ENCODE measurements at places on chromosomes 5 and 9. TPM values are rescaled to one million over a fixed set of nuclear protein-coding genes. Genes with fewer than 3 reads are reported as not detected.

- DNase-seq = no peak
Observed at GRCh38 chr9:33186457-33187168, 19.5 kb upstream of the B4GALT1 start.

- DNase-seq = peak; percentile 44
Observed at GRCh38 chr5:36777105-36777757, 99.3 kb upstream of the NIPBL start.

GRCh38 chr5:174313615-174314014 is 268.1 kb downstream of the NSG2 start:
- DNase-seq = no peak

GRCh38 chr5:62977661-62978060 is 399.0 kb downstream of the LRRC70 start:
- DNase-seq = no peak

GRCh38 chr9:112315331-112316257 is 17.8 kb downstream of the PTBP3 start:
- DNase-seq = no peak

GRCh38 chr9:34551751-34552605 is 29.2 kb upstream of the ENHO start:
- DNase-seq = no peak

- peak; percentile 88 for DNase-seq
Observed at GRCh38 chr9:123364241-123364824, 8.3 kb downstream of the CRB2 start.

- DNase-seq = no peak
Observed at GRCh38 chr9:137320555-137321384, 18.7 kb upstream of the NRARP start.

DNA sequence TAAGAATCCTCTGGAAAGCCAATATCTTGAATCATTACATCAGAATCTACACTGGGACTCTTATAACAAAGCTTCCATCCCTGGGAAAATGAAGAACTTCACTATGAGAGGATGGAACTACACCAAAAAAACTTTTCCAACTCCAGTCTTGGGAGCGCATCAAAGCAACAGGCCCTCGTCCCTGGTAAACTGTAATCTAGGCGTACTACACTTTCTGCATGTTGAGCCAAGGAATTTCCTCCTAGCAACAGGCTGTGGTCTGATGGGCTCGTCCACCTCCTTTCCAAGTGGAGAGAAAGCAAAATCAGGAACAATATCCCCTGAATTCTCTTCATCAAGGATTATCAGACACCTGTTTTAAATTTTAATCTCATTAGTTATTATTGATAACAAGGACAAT is 94.1 kb downstream of the NFIB start:
- DNase-seq = peak; percentile 31

DNA sequence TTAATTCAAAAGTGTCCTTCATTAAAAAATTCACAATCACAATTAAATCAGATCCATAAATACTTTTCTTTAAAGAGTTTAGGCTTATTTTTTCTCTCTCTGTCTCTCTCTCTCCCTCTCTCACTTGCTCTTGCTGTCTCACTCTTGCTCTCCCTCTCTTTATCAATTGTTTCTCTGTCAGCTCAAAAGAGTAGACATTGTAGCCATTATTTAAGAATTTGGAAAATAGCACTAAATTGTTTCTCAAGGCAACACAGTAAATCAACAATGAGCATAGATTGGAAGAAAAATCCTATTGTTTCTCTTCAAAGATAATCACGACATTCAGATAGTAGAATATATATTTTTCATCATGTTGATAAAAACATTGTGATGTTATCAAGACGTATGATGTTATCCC is 1114.0 kb downstream of the PTPRD start:
- no peak for DNase-seq

GRCh38 chr9:125908966-125909365 is 161.8 kb downstream of the PBX3 start:
- no peak for DNase-seq

- DNase-seq = peak; percentile 56
Observed at GRCh38 chr9:18208166-18209059, 265.5 kb upstream of the ADAMTSL1 start.

DNA sequence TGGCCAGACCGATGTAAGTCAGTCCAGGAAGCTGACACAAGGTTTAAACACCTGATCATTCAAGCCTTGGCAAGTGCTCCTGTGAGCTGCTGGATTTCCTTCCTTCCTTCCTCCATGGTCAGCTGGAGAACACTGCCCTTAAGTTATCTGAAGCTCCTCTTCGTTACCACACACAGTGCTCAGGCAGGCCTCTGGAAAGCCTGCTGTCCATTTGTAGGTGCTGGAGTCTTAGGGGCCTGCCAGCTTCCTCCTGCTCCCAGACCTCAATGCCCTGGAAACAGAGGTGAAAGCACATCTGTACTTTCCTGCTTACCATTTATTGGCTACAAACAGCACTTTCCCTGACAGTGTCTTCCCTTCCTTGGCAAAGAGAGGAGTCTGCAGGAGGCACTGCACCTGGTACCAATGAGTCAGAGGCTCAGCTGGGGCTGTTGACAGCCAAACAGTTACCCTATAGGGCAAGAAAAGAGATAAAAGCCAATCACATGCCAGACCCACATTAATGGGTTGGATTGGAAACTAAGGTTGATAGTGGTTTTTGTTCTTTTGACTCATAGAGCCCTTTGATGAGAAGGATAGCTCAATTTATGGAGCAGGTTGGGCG is 72.6 kb upstream of the PUM3 start:
- no peak for DNase-seq

DNA sequence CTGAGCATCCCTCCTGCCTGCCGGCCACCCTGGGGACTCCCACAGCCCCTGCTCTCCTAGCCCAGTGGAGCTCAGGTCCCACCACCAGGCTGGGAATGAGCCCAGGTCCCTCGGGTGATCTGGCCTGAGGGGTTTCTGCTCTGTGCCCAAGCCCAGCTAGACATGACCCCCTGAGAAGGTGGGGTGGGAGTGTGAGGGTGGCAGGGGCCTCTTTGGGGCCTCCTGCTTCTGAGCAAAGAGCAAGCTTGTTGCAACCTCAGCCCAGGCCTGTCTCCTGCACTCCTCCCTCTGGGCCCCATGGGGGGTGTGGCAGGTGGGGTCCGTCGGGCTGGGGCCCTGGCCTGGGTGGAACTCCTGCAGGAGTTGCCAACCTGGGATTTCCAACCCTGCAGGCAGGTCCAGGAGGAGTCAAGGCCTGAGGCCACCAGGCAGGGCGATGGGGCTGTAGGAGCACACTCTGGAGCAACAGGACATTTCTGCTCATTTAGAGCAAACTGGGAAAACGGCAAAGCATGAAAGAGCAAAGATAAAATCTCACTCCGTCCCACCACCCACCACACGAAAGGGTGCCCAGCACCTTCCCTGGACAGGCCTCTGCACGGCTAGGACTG is 11.4 kb upstream of the NRARP start:
- DNase-seq = no peak

GRCh38 chr5:29547236-29547865 is 1646.1 kb upstream of the CDH6 start:
- DNase-seq = no peak

DNA sequence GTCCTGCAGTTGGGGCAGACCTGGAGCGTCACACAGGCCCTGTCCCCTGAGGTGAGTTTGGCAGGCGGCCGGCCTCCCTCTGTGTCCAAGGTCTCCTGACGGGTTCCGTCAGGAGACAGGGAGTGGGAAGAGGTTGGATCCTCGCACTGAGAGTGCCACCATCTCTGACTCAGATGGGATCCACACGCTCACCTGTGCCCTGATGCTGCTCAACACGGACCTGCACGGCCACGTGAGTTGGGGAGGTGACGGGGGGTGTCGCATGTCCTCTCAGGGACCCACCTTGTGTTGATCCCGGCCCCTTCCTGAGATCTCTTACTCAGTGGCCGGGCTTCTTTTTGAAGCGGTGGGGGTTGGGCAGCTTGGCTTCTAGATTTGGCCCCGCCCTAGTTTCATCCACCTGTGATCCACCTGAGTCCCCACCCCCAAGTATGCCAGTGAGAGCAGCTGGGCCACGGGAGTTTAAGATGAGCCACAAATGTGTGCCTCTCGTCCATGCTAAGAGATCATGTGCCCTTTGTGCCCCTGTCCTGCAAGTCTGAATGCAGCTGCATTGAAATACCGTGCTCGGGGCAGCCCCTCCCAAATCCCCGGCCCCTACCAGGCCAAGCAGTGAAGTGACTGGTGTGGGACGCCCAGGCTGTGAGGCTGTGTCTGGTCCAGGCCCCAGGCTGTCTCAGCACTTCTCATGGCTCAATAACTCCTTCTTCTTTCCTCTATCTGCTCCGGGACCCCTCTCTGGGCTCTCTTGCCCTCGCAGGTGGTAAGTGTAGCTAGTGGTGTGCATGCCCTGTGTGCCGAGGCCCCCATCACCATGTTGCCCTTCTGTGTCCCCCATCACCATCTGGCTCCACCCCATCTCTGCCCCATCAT is 27.2 kb downstream of the PSD2 start:
- DNase-seq = no peak

- DNase-seq = peak; percentile 47
Observed at GRCh38 chr5:11182441-11183080, 421.5 kb upstream of the DAP start.

GRCh38 chr5:90473396-90474234 is 956 bp downstream of the MBLAC2 start:
- DNase-seq = peak; percentile 27

GRCh38 chr5:145104106-145104505 is 731.0 kb downstream of the PRELID2 start:
- no peak for DNase-seq

DNA sequence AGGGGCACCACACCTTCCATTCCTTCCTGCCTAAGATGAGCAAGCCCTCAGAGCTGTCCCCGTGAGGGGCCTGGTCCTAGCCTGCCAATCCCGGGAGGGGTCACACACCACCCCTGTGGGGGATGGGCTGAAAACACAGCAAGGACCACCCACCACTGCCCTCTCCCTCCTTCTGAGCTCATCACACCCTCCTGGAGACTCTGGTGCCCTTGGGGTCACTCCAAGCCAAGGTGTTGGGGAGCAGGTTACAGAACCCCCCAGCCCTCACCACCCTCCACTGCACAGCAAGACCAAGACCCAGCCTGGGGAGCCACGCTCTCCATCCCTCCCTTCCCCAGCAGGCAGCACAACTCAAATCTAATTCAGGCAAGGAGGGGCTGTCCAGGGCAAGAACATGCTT is 60.5 kb upstream of the PPP1R26 start:
- no peak for DNase-seq

GRCh38 chr9:95778957-95779356 is 96.5 kb upstream of the ERCC6L2 start:
- peak; percentile 93 for DNase-seq

DNA sequence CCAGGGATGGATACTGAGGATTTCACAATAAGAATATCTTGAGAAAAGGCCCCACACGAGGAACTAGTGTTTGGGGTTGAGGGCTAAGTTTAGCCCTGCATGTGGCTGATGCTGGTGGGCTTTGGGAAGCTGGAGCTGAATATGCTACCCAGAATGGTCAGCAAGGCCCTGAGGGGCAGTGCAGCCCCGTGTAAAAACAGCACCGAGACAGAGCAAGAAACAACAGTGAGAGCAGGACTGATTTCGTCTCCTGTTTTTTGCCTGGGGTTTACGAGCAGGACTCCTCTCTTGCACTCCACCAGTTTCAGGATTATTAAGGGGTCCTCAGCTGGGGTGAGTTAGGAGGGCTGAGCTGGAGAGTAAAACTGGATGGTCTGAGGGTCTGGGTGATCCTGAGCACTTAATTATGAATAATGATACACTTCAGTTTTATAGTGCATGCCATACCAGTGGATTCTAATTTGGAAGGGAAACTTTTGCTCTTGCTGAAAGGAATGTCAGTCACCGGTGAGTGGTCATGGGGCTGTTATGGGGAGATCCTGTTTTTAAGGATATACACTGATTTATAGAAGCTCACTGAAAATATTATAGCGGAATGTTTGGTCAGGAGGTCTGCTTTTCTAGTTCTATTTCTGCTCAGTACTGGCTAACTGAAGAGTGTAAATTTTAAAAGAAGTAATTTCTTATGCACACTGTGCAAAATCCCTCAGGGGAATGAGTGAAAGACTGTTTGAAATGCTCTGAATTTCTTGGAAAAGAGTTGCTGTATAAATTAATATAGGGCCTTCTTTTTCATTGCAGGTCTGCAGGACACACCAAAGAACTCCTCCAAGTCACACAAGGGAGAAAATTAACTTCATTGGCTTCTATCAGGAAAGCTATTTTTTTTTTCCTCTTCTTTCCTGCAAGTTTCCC is 42.7 kb upstream of the NFIB start:
- DNase-seq = no peak

- DNase-seq = peak; percentile 52
Observed at GRCh38 chr5:122332599-122333555, 20.8 kb downstream of the SNCAIP start.

DNA sequence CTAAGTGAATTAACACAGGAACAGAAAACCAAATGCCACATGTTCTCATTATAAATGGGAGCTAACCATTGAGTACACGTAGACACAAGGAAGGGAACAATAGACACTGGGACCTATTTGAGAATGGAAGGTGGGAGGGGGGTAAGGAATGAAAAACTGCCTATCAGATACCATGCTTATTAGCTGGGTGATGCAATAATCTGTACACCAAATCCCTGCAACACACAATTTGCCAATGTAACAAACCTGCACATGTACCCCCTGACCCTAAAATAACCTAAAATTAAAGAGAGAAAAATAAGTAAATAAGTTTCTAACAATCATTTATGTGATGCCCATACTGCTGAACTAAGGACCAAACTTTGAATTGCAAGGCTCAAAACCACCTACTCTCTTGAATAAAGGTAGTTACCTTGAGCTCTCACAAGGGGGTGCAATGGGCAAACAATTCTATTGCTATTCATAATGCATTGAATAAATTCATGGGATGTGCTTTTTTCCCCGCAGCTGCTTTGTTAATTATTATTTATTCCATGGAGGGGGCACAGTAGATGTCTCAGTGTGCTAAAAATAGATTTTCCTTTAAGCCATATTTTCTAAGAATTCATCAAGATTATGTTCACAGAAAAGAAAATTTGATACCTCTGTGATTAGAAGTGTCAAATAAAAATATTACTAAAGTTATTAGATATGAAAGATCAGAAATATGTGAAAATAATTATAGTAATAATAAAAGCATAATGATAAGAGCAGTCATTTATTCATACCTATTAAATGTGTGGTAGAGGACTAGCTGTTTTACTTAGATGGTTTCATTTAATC is 76.2 kb upstream of the PTPN3 start:
- DNase-seq = peak; percentile 71

GRCh38 chr9:79581794-79582193 is 10.0 kb downstream of the TLE4 start:
- DNase-seq = peak; percentile 76

- peak; percentile 10 for DNase-seq
Observed at GRCh38 chr9:8477450-8477849, 677.9 kb upstream of the DMAC1 start.

- peak; percentile 25 for DNase-seq
Observed at GRCh38 chr5:98906756-98907355, 22.0 kb downstream of the CHD1 start.

- no peak for DNase-seq
Observed at GRCh38 chr5:175538576-175538975, 60.2 kb downstream of the SFXN1 start.

The XPA gene
- total RNA-seq = 7.5 TPM

The CARD9 gene
- 1.5 TPM for total RNA-seq

The TNFAIP8 gene
- 57.9 TPM for total RNA-seq

The ANKH gene
- 4.7 TPM for total RNA-seq

The OTP gene
- total RNA-seq = not detected

The SPATA31C1 gene
- not detected for total RNA-seq

The WNT8A gene
- total RNA-seq = not detected

The GABRA1 gene
- not detected for total RNA-seq

The GPR150 gene
- total RNA-seq = 0.69 TPM

The PCDHA1 gene
- 0.35 TPM for total RNA-seq
